ENCODE measurements at places on chromosomes 2 and 18. TPM values are rescaled to one million over a fixed set of nuclear protein-coding genes. Genes with fewer than 3 reads are reported as not detected.

- no peak overlapping the region for H3K27ac ChIP-seq
- no peak for DNase-seq
- no peaks in the 10 kb centered on the region for H3K4me1 ChIP-seq
- H3K4me3 ChIP-seq, result no peak overlapping the region
- peaks cover 13% of the 10 kb centered on the region for H3K36me3 ChIP-seq
- no peaks in the 10 kb centered on the region for H3K27me3 ChIP-seq
These were observed 18.0 kb upstream of the SAG start for GRCh38 chr2:233289648-233290047.

DNA sequence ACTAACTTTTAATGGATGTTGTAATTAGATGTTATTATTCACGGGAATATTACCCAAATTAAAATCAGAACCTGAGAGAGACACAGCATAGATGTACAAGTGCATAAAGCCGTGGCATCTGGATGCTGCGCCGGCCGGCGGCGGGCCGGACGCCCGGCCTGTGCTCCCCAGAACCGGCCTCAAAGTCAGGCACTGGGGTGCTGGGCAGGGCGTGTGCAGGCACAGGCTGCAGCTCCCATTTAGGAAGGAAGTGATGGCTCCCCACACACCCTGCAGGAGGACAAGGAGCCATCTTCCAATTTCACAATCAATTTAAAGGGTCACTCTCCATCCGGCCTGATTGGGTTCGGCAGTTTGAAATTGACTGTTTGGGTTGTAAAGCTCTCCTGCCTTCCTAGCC lies 367.7 kb upstream of the SALL3 start:
- no peak overlapping the region for H3K27ac ChIP-seq
- no peaks in the 10 kb centered on the region for H3K27me3 ChIP-seq
- DNase-seq, result no peak
- peaks cover 3% of the 10 kb centered on the region for H3K4me1 ChIP-seq
- peaks cover 5% of the 10 kb centered on the region for H3K36me3 ChIP-seq

The ZRANB3 gene
- 14.6 TPM for total RNA-seq

- H3K4me1 ChIP-seq, result peaks cover 5% of the 10 kb centered on the region
- H3K27ac ChIP-seq, result no peak overlapping the region
- H3K27me3 ChIP-seq, result peaks cover 96% of the 10 kb centered on the region
- DNase-seq, result no peak
These were observed 464 bp downstream of the COL4A4 start for GRCh38 chr2:227163485-227163997.

The TRAF3IP1 gene
- 20.7 TPM for total RNA-seq

DNA sequence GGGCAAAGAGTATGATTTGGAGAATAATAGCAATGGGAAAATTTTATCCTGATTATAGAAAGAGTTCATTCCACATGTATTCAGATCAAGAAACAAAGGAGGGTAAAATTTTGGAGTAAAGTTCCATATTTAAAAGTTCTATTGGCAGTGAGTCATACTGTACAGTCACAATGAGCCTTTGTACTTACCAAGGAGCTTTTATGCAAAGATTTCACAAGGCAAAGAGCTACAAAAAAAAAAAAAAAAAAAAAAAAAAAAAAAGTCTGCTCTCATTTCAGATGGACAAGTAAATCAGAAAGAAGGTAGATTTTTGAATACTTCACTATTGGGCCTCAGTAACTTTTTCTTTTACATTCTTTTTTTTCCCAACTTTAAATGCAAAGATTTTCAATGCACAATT lies 1802.2 kb upstream of the PIK3C3 start:
- H3K36me3 ChIP-seq, result no peaks in the 10 kb centered on the region
- peak overlapping the region; percentile 7 for H3K27ac ChIP-seq
- H3K4me1 ChIP-seq, result peaks cover 9% of the 10 kb centered on the region
- DNase-seq, result no peak
- no peak overlapping the region for H3K4me3 ChIP-seq
- H3K27me3 ChIP-seq, result no peaks in the 10 kb centered on the region

The ITGB1BP1 gene
- 61.2 TPM for total RNA-seq

GRCh38 chr18:22253156-22253555 lies 83.8 kb downstream of the GATA6 start:
- H3K27ac ChIP-seq, result no peak overlapping the region
- DNase-seq, result no peak
- H3K36me3 ChIP-seq, result no peaks in the 10 kb centered on the region
- H3K4me3 ChIP-seq, result no peak overlapping the region
- H3K27me3 ChIP-seq, result peaks cover 10% of the 10 kb centered on the region

All from neural crest cell (in vitro differentiated cells).